ENCODE measurements at places on chromosomes 3 and 15.

DNA sequence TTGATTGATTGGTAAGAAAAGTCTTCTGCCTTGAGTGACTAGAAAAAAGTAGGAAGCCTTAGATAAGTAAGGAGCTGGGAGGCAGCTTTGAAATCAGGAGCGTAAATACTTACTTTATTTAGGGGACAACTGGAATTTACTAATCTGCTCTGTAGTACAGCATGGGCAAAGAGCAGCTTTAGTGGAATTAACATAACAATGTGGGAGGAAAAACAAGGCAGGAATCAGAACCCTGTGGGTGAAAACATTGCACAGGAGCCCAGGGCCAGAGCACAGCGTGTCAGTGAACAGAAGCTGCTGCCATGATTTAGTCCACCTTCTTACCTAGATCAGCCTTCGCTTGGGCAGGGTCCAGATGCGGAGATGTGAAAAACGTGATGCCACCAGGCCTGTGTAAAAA lies 14.6 kb downstream of the FMN1 start:
- no peak for DNase-seq

- DNase-seq: no peak
Observed at GRCh38 chr3:123813876-123814275, 70.3 kb downstream of the MYLK start.

- no peak for DNase-seq
Observed at GRCh38 chr3:164897342-164897741, 181.0 kb downstream of the SI start.

DNA sequence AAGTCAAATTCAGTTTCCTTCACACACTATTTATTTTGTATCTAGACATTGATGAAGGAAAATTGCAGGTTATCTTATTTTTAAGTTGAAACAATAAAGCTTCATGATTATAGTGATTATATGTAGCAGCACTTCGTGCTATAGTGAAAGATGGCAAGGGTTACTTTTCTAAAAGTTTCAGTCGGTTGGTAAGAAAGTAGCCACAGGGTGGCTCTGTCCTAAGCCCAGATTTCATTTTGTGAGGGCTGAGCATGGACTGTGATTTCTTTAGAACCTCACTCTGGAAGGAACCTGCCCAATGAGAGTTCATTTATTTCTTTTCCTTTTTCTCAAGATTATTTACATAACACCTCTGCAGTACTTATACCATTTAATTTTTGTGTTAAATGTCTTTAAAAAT lies 66.5 kb downstream of the NME9 start:
- no peak for DNase-seq

DNA sequence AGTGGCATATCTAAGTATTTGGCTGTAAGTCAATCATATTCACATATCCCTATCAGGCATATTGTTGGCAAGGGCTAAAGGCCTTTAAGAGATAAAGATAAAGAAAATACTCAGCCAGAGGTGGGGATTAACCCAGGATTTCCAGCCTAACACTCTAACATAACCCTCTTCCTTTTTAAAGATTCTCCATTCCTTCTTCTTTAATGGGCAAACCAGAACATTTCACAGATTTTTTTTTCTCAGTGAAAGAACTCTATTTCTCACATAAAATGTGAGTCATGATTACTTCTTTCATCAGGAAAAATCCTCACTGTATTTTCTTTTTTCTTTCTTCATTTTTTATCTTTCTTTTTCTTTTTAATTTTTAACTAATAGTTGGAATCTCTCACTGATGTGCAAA lies 200.4 kb downstream of the NR1D2 start:
- no peak for DNase-seq

- DNase-seq: no peak
Observed at GRCh38 chr3:177551431-177551836, 354.2 kb upstream of the TBL1XR1 start.

All from NCI-H1436 (cell line).